Stimulated activated CD8-positive, alpha-beta memory T cell treated with anti-CD3 and anti-CD28 coated beads, Interleukin-7, amount 100 ng/mL, for 48 hours (primary cell): ENCODE measurements at places on chromosomes 11 and 22.
A peak's percentile ranks its signal among the peaks of the same experiment; 100 is the strongest.

GRCh38 chr11:1932105-1932480 lies 12.6 kb downstream of the TNNT3 start:
- DNase-seq: no peak

- DNase-seq: no peak
These were observed 164.0 kb downstream of the TENM4 start for GRCh38 chr11:79276736-79277325.

- DNase-seq: no peak
These were observed 49.2 kb upstream of the SLC25A18 start for GRCh38 chr22:17514084-17514483.

DNA sequence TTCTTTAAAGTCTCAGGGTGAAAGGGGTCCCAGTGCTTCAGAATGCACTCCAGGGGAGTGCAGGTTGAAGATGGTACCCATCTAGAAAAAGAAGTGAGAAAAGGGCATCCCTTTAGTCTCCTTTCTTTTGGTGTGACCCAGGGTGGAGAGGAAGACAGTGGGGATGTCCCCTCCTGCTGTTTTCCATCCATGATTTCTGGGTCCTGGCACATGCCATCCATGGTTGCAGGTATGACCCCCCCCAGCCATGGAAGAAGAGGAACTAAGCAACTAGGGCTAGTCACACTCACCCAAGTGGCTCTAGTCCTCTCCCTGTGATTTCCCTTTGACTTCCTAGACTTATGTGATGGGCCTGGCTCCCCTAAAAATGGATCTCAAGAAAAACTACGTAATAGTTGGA lies 15.9 kb upstream of the EI24 start:
- no peak for DNase-seq

- DNase-seq: no peak
These were observed 33.5 kb downstream of the CLMP start for GRCh38 chr11:123161376-123162030.

DNA sequence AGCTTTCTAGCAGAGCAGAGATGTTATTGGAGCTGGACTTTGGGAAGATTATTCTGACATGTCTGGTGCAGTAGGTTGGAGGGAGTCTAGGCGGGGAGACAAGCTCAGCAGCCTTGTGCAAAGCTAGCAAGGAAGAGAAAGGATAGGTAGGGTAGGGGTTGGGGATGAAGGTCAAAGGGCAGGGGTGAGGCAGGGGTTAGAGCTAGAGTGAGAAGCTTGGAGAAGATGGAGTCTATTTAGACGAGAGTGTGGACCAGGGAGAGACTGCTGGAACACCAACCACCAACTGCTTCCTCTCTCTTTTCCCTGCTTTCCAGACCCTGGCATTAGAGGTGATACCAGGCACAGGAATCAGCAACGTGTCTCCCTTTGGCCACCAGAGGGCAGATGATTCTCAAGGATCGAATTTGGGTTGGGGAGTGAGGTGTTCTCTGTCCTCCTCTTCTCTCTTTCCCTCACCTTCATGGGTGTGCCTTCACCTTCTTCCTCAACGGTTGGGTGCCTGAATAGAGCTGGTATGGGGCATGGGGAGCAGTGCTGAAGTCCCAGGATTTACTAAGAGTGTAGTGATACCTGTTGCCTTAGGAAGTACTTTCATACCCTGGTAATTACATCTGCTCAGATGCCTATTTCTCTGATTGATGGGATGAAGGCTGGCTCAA lies 1.8 kb upstream of the MARK2 start:
- DNase-seq: peak; percentile 32

DNA sequence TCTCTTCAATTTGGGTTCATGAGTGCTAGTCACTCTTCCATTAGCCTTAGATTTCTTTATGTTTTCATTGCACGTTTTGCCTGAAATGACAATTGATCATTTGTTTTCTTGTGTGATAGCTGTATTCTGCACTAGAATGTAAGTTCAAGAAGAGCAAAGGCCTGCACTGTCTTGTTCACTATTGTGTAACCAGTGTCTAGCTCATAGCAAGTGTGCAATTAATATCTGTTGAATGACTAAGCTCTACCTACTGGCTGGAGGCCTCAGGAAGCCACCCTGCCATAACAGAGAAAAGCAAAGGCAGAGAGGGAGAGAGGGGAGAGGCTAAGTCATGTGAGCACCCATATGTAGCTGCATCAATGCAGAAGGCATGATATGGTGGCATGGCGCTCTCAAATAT lies 292.8 kb upstream of the SYN3 start:
- no peak for DNase-seq

DNA sequence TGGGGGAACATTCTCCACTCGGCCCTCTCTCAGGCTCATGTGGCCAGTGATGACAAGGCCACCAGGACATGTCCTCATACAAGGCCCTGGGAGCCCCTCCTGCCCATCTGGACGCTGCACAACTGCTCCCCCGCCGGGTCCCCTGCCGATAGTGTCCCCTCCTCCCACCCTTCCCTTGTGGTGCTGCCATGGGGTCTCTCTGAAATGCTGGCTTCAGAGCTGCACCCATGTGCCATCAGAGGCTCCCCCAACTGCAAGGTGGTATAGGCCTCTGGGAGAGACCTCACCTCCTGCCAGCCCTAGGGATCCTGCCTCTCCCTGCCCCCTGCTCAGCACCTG lies 113.0 kb downstream of the KCNQ1OT1 start:
- DNase-seq: no peak

- DNase-seq: no peak
These were observed 69.7 kb upstream of the ZBED5 start for GRCh38 chr11:10927538-10927937.

DNA sequence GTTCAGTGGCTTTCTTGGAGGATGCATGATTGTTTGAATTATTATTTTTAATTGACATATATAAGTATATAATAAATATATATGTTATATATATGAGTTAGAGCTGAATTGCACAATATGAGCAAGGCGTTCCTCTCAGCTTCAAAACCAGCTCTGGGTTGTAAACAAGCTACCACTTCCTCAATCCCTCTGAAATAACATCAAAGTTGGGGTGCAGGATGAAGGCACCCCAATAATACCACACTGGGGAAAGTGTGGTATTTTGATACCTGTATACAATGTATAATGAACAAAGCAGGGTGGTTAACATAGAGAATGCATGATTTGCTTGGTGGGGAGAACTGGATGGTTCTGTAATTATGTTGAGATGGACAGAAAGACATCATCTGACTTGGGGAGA lies 1.7 kb upstream of the SORL1 start:
- DNase-seq: no peak

- DNase-seq: no peak
These were observed 124.4 kb upstream of the VPREB1 start for GRCh38 chr22:22120160-22120559.

GRCh38 chr11:63872800-63873197 lies 33.9 kb downstream of the MARK2 start:
- no peak for DNase-seq

- no peak for DNase-seq
These were observed 23.9 kb upstream of the PANX2 start for GRCh38 chr22:50146439-50147238.

DNA sequence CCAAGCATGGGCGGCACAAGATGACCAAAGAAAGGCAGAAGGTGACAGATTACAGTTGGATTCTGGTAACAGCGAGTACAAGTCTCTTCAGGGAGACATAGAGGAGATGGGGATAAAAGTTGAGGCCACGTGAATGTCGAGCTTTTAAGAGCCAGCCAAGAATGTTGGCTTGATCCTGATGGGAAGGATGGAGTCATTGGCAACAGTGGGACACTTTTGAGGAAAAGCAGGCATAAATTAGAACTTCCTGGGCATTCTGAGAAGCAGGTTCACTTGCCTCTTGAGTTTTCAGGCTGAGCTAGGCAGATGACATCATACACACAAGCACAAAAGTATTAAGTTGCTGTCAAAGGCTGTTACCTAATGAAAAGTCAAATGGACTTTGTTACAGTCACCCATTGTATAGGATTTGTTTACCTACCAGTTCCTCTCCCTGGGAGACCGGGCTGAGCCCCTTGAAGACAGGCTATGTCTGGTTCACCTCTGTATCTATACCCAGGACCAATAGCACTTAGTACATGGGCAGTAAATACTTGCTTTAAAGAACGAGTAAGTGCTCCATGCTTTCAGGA lies 41.1 kb downstream of the TNRC6B start:
- no peak for DNase-seq

DNA sequence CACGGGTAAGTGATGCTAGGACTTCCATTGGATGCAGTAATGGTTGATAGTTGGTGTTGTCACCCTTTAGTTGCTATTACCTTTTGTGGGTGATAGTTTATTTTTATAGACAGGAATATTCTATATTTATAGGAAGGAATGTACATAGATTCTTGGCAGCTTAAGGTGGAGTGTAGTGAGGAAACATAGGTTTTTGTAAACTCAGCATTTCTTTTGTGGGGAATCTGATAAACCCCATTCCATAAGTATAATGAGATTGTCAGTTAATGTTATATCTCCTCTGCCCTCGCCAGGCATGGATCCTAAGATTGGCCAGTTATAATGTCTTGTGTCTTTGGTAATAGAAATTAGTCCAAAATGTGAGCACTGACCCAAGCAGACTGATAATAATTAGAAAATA lies 262.7 kb downstream of the JRKL start:
- no peak for DNase-seq

DNA sequence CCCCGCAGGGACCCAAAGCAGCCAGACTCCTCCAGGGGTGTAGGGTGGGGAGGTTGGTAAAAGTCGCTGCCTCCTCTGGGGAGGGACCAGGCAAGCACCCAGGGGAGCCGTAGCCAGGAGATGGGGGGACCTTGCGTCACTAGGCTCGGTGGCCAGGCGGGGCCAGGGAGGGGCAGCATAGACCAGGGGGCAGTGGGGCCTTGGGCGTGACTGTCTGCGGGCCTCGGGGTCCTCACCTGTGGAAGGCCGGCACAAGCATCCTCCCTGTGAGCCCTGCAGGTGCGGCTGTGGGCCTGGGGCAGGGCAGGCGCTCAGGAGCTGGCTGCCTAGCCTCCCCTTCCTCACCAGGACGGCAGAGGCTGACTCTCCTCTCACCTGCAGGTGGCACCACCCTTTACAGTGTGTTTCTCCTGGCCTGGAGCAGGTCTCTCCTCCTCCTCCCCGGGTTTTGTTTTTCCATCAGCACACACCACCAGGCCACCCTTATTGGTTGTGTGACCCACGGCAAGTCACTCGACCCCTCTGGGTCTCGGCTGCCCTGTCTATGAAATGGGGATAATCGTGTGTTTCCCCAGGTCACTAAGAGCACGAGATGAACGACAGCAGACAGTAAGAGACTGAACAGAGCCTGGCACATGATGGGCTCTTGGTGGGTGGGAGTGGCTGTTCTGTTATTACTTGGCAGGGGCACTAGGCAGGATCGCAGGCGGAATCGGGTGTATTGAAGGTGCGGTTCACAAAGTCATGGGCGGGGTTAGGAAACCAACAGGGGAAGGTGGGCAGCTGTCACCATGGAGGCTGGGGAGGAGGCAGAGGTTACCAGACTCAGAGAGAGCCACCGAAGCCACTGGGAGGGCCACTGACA lies 52.7 kb downstream of the FLRT1 start:
- DNase-seq: peak; percentile 5

- DNase-seq: no peak
These were observed 741 bp upstream of the MTA2 start for GRCh38 chr11:62602141-62603071.

GRCh38 chr11:102704841-102705240 lies 728 bp downstream of the MMP27 start:
- DNase-seq: no peak

- DNase-seq: no peak
These were observed 24.8 kb downstream of the CASP4 start for GRCh38 chr11:104943561-104943960.

DNA sequence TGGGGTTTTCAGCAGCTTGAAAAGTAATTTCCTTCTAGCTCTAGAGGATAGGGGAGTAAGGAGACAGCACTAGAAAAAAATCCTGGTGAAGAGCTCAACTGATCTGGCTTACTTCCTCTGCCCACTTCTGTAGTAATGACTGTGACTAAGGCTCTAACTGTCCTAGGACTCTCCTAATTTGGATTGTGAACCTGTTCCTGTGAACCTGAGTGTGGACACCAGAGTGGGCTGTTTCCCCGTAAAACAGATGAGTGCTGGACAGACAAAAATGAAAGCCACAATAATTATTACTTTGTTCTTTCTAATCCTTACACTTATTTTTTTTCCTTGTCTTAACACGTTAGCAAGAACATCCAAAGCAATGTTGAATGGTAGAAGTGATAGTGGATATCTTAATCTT lies 154.1 kb downstream of the AASDHPPT start:
- DNase-seq: no peak

DNA sequence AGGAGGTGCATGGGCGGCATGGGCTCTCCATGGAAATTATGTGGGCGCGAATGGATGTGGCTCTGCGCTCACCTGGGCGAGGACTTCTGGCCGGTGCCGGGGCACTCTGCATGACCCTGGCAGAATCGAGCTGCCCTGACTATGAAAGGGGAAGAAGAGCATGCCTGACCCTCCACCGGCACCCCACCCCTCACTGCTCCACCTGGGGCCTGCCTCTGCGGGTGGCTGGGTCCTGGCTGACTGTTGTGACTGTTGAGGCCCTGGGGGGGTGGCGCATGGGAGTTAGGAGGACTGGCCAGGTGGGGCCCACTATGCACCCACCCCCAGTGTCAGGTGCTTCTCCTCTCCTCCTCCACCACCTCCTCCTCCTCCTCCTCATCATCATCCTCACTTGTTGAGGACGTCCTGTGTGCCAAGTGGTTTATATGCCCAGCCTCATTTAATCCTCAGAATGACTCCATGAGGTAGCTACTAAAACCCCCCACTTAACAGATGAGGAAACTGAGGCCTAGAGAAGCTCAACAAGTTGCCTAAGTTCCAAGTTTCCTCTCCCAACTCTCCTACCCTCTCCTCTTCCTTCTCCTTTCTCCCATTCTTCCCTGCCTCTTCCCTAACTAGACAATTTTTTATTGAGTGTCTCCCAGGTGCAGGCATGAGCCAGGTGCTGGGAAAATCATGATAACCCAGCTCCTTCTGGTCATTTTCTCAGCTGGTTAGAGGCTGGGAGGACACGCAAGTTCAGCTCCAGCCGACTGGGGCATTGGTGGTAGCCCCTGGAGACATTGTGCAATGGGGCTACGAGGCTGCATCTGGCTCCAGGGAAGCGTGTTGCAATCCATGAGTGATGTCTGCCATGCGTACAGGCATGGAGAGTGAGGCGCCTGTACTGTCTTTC lies 2.3 kb downstream of the MYEOV start:
- DNase-seq: no peak

DNA sequence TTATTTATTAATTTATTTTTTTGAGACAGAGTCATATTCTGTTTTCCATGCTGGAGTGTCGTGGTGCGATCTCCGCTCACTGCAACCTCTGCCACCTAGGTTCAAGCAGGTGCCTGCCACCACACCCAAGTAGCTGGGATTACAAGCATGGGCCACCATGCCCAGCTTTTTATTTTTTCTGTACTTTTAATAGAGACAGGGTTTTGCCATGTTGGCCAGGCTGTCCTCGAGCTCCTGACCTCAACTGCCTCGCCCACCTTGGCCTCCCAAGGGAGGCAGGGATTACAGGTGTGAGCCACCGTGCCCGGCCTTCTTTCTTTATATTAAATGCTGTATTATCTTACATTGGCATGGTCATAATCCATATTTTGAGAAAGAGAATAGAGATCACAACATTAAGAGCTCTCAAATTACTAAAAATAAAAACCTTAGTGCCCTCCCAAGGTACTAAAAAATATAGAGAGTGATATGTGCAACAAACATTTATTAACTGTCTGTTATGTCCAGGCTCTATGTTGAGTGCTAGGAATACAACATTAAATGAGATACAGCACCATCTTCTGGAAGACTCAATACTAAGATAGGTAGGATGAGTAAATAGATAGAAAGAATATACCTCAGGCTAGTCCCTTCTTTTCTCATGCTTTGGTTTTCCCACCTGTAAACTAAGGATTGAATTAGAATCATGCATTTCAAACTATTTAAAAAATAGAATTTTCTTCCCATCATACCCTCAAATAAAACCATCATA lies 84.1 kb downstream of the BBOX1 start:
- no peak for DNase-seq
